Cardiac septum (tissue), 1 donor: ENCODE measurements at places on chromosomes 12 and 14.

DNA sequence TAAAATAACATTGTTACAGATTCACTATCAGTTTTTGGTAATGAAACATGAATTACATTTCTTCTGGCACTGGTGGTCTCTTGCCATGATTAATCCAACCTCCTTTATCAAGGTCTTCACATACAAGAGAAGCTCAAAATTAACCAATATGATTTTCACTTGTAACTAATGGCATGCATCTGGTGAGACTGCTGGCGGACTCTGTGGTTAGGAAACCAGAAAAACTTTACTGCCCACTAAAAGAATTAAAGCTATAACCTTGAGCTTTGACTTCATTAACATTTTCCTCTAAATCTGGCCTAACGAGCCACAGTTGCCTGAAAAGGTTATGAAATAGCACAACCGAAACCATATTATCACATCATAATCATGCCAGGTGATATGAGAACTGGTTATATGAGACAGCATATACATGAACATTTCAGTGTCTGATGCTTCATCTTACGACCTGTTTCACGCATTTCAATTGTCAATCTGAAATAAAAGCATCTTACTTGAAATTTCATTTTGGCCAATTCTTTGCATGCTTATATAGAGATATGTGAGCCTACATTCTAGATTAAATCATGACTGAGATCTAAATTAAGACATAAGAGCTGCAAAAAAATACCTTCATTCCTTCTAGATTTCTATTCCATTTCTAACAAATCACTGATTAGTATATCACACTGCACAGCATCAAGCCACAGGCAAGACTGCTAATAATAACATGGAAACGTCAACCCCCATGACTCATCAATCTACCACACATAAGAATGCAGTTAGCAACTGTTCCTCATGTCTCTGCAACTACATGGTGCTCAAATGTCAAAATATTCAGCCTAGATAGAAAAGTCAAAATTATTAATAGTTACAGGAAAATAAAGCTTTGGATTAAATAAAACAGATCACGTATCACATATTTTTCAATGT lies 89.3 kb downstream of the OSBPL8 start:
- DNase-seq = no peak

GRCh38 chr14:99146616-99147365 lies 125.2 kb downstream of the BCL11B start:
- no peak for DNase-seq

GRCh38 chr14:32254952-32255679 lies 52.0 kb upstream of the RNU6-8 start:
- no peak for DNase-seq

DNA sequence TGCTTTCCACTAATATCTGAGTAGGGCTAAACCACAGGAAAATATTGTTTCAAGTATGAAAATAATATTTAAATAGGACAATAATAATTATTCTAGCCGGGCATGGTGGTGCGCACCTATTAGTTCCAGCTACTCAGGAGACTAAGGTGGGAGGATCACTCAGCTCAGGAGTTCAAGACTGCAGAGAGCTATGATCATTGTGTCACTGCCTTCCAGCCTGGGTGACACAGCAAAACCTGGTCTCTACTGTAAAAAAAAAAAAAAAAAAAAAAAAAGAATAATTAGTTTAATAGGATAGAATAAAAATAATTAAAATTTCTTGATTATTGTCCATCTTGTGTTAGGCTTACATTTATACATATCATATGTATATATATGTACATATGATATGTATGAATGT lies 38.5 kb upstream of the BAZ1A start:
- no peak for DNase-seq

- peak; percentile 79 for DNase-seq
Observed at GRCh38 chr12:65695113-65695865, 129.0 kb upstream of the HMGA2 start.
